HCT116 (cell line): ENCODE measurements at places on chromosomes 5 and 9. TPM values are rescaled to one million over a fixed set of nuclear protein-coding genes. Genes with fewer than 3 reads are reported as not detected.

DNA sequence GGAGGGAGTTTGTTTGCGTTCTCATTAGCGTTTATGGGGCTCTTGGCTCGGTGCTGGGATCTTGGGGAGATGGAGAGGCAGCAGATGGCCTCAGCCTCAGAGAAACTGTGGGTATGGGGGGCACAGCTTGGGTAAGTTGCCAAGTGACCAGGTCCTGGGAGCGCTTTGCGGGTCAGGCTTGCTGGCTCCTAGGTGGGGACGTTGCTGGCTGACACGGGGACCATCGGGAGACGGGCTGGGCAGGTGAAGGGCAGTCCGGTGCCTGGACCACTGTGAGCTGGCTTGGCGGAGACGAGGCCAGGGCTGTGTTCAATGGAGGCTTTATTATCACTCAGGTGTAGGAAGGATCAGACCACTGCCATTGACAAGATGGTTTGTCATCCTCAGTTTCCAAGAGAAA, 30.0 kb downstream of the FGD3 start:
- DNase-seq = no peak

Gene DMRT2
- 0.17 TPM for total RNA-seq

DNA sequence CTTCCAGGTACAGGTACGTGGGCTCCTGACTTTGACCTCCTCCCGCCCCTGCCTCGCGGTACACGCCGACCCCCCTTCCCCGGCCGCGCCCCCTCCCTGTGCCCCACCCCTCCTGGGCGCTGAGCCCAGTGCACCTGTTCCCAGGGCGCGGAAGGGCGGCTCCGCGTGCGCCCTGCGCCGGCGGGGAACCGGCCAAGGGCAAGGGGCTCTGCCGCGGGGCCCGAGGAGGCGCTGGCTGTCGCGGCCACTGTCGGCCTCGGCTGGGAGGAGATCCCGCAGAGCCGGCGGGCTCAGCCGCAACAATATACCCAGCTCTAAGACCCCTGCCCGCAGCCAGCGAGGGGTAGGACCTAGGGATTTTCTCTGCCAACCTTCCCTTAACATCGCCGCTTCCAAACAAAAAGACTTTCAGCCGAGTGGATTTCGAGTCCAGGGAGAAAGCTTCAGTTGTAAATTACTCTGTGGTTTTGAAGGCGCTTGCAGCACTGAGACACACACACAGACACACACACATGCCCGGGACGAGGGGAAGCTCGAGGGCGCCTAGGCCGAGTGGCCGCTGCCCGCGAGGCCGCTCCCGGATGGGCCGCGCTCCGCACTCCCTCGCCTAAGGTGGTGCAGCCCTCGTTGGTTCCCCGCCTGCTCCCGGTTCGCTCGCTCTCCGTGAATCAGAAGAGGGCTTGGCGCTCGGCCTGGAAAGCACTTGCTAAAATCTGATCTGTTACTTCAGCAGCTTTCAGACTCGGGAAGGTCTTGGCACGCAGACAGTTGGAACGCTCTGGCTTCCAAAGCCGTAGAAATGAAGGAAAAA, 1.2 kb downstream of the FGF18 start:
- DNase-seq = no peak

Gene APBA1
- total RNA-seq = 0.20 TPM

Gene GRXCR2
- total RNA-seq = not detected

DNA sequence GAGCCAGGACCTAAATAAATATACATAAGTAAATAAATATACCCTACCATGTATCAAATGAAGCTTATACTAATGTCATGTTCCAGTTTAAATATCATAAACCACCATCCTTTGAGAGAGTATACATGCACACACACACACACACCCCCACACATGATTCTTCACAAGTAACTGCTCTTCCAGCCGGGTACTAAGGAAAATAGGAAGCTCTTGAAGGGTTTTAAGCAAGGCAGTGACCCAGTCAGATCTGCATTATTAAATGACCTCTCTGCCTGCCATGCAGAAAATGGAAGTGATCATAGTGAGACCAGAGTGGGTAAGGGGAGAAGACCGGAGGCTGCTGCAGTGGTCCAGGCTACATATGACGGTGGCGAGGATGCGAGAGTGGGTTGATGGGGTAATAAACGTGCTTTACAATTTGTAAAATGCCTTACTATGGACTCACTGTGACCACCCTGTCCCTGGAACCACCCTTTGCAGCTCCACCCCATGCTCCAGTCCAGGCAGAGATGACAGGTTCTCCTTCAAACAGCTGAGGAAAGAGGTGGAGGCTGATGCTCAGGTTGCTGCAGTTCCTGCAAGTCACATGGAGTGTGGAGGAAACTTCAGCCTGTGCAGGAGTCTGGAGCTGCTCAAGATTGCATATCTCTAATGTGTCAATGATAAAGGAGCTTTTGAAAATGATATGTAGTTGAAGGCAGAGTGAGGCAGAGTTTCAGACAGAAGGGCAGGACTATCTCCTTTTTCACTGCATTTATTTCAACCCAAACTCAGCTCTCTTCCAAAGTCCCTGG, 38.8 kb upstream of the NDFIP1 start:
- no peak for DNase-seq

DNA sequence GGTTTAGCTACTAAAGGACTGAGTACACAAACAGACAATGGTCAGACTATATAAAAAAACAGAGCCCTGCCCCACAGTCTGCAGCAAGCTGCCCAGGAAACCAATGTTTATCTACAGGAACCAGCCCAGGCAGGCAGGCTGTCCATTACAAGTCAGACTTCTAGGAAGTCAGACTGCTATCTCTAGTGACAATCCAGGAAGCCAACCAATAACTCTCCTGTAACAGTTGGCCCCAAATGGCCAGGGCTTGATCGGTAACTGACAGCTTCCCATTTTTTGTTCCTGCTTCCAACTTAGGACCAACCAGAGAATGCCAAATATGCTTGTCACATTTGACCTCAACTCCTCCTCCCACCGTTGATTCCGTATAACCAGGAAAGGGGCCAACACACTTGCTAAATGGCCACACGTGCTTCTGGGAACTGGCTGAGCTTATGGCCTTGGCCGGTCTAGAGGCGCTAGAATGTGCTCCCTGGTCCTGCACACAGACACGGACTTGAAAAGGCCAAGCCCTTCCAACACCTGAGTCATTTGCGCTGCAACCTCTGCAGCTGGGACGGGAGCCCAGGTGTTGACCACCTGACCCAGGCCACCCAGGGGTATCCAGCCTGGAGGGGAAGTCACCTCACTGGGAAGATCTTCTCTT, 79.6 kb upstream of the CDK20 start:
- DNase-seq = no peak
